RPMI7951 (cell line): ENCODE measurements at places on chromosomes 2 and 18.
A peak's percentile ranks its signal among the peaks of the same experiment; 100 is the strongest.

GRCh38 chr2:73072129-73072395, 550 bp upstream of the SFXN5 start:
- no peak for DNase-seq

DNA sequence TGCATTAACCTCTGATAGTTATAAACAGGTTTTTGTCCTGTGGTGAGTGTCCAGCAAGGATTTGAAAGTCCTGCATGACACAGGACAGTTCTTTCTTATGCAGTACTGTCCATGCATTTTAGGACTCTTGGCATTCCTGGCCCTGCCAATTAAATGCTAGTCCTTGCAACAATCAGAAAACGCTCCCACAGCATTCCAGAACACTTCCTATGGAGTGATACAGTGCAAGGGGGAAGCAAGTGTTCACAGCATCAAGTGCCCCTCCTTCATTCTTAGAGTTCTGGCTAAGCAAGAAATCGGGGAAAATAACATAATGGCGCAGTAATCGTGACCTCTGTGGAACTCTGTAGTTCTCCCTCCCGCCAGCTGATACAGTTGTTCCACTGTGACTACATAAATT, 62.9 kb downstream of the ARHGAP28 start:
- DNase-seq: no peak

GRCh38 chr18:70377317-70377799, 88.5 kb downstream of the SOCS6 start:
- peak; percentile 91 for DNase-seq

GRCh38 chr2:176516051-176516602, 246.9 kb downstream of the MTX2 start:
- no peak for DNase-seq
